ENCODE measurements at places on chromosomes 5 and 9. TPM values are rescaled to one million over a fixed set of nuclear protein-coding genes. Genes with fewer than 3 reads are reported as not detected.
A peak's percentile ranks its signal among the peaks of the same experiment; 100 is the strongest.

DNA sequence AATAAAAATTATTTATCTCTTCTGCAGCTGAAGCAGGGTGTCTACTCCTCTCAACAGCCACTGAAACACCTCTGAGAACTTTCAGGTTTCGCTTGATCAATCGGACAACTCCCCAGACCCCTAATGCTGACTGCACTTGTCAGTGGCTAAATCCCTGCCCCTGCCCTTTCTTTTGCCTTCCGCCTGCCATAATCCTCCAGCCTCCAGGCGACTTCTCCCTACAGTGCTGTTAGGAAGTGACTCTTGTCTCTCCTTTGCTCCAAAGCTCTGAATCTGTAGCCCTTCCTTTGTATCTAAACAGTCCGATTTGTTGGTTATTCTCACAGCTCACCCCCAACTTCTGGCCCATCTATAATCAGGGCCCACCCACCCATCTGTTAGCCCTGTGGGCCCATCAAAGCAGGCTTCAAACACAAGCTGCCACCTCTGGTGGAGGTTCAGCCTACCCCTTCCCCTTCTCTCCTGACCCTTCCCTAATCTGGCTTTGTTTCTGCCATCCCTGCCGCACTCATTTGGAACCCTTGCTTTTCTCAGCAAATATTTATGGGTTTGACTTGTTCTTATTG, 53.7 kb upstream of the IFNK start:
- DNase-seq, result no peak

GRCh38 chr9:16679327-16679821, 191.1 kb downstream of the BNC2 start:
- DNase-seq, result peak; percentile 87

DNA sequence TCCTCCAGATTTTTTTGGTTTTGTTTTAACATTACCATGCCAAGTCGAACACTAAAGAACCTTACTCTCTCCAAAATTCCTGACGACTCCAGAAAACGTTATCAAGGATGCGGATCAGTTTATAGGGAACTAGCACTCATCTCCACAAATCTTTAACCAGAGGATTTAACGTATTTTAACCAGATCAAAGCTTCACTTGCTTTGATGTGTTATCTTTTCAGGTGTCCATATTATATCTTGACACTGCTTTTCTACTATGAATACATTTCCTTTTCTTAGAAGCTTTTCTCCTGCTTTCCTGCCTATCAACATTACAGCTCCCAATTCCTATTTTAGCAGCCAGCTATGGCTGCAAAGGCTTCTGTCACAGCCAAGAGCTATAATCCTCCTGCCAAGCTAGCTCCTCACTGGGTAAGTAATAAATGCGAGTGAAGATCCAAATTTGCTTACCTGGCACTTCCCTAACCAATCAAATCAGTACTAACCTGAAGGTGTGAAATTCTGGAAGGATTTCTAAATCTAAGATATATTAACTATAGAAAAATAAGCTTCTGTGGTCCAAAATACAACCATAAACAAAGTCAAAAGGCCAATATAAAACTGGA, 60.2 kb downstream of the CDC14B start:
- no peak for DNase-seq

DNA sequence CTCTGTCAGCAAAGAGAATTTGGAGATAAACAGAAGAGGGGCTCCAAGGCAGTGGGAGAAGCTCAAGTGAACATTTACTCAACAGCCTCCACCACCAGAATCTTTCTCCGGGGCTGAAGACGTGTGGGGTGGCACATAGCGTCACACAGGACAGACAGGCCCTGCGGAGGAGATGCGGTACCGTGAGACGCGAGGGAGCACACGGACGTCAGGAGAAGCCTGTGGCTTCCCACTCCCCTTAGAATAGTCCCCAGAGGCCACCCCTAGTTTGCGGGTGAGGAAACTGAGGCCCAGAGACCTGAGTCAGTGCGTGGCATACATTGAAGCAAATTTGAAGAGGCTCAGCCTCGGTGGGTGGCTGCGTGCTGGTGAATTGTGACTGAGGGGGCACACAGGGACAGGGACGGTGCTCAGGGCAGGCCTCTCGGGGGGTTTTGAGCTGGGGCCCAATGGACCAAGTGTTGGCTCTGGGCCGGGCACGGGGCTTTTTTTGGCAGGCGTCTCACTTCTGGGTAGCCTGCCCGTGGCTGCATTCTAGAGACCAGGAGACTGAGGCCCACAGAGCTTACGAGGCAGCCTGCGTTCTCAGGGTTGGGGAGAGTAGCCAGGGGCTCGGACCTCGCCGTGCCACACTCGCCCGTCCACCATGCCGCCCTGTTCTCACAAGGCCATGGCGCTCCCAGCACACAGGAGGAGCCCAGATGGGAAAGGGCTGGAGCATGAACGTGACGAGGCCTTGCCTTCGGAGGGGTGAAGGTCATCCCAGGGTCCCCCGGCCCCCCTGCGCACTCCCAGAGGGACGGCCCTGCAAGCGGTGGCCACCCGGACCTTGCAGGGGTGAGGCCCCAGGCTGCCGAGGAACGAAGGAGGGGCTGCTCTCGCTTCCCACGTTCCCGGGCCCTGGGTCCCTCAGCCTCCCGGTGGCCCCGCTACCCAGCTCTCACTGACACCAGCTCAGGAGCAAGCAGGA, 220.6 kb downstream of the C9orf50 start:
- DNase-seq, result no peak

- peak; percentile 59 for DNase-seq
Observed at GRCh38 chr5:113612060-113612496, 98.6 kb downstream of the YTHDC2 start.

DNA sequence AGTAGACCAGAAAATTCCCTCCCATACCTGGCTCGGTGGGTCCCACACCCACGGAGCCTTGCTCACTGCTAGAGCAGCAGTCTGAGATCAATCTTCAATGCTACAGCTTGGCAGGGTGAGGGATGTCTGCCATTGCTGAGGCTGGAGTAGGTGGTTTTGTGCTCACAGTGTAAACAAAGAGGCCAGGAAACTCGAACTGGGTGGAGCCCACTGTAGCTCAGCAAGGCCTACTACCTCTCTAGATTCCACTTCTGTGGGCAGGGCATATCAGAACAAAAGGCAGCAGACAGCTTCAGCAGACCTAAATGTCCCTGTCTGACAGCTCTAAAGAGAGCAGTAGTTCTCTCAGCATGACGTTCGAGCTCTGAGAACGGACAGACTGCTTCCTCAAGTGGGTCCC, 5.6 kb upstream of the GZMA start:
- no peak for DNase-seq

- no peak for DNase-seq
Observed at GRCh38 chr9:114860187-114860586, 54.3 kb upstream of the TNFSF15 start.

TAF11L3 gene
- total RNA-seq, result not detected
